ENCODE measurements at places on chromosomes 16 and 17.
A peak's percentile ranks its signal among the peaks of the same experiment; 100 is the strongest.

GRCh38 chr16:31458073-31458843 lies 1.0 kb upstream of the ARMC5 start:
- peak; percentile 35 for DNase-seq

GRCh38 chr17:20267459-20267842 lies 199.9 kb downstream of the LGALS9B start:
- no peak for DNase-seq

GRCh38 chr17:41067281-41067680 lies 1.6 kb upstream of the KRTAP2-4 start:
- DNase-seq = peak; percentile 62

- peak; percentile 98 for DNase-seq
These were observed 2.9 kb downstream of the ORAI3 start for GRCh38 chr16:30951750-30952149.

DNA sequence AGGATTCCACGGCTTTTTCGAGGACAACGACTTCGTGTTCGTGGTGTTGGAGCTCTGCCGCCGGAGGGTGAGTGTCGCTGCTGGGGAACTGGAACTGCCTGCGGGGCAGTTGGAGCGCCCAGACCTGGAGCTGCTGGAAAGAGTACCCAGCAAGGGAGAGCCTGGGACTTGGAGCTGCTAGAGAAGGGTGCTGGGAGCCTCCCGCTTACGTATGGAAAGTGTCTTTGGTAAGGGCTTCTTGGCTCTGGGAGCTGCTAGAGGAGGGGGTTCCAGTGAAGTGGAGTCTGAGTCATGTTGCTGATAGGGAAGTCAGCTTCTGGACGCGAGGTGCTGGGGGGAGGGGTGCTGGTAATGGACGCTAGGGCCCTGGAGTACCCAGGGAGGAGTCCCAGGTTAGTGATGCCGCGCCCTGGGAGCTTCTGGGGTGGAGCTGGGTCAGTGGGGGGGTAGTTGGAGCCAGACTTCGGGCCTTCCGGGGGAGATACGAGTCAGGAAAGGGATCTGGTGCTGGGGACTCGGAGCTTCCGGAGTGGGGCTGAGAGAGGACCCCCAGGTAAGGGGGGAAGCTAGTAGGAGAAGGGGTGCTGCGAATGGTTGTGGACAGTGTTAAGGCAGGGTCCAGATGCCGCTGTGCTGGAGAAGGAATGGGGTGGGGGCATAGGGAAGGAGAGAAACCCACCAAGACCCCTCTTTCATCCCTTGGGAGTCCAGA lies 741 bp downstream of the PLK1 start:
- DNase-seq = peak; percentile 27

DNA sequence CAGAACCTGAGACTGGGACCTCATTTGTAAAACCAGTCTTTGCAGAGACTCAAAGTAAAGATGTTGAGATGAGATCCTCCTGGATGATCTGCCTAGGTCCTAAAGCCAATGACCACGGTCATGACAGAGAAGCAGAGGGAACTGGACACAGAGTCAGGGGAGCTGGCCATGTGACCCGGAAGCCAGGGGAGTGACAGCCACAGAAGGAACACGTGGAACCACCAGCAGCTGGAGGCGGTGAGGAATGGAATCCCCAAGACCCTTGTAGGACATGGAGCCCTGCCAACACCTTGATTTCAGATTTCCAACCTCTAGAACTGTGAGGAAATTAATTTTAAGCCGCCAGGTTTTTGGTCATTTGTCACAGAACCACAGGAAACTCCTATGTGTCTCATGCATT lies 37.0 kb downstream of the USP22 start:
- DNase-seq = no peak

GRCh38 chr16:24753000-24753399 lies 23.5 kb downstream of the TNRC6A start:
- DNase-seq = no peak

- peak; percentile 55 for DNase-seq
These were observed 2.4 kb downstream of the ACTG1 start for GRCh38 chr17:81509972-81510784.

GRCh38 chr17:44820631-44821212 lies 9.4 kb downstream of the GJC1 start:
- peak; percentile 81 for DNase-seq

- no peak for DNase-seq
These were observed 210.2 kb downstream of the PARN start for GRCh38 chr16:14419817-14420216.

- no peak for DNase-seq
These were observed at the start of gene CD300C for GRCh38 chr17:74545843-74546230. Gene CD300C (minus strand): TSS chr17:74546115. CDS start chr17:74545782, 333 bp downstream.

GRCh38 chr17:81434072-81434471 lies 38.8 kb downstream of the BAHCC1 start:
- DNase-seq = no peak

Measured in fibroblast of the aortic adventitia (primary cell).